Urinary bladder (tissue), 4 donors: ENCODE measurements at places on chromosomes 4 and X. TPM values are rescaled to one million over a fixed set of nuclear protein-coding genes. Genes with fewer than 3 reads are reported as not detected.

Gene DCAF4L1
- 0.16 TPM for total RNA-seq

Gene SGCB
- 78.8 TPM for total RNA-seq

Gene ZNF827
- total RNA-seq: 20.2 TPM

GRCh38 chr4:763922-764321 lies 58.3 kb downstream of the PCGF3 start:
- DNase-seq: no peak

GRCh38 chrX:276581-277201 lies 4.5 kb upstream of the PLCXD1 start:
- no peak for DNase-seq
